HuH-7 (cell line): ENCODE measurements at places on chromosomes 16 and 17.
A peak's percentile ranks its signal among the peaks of the same experiment; 100 is the strongest.

DNA sequence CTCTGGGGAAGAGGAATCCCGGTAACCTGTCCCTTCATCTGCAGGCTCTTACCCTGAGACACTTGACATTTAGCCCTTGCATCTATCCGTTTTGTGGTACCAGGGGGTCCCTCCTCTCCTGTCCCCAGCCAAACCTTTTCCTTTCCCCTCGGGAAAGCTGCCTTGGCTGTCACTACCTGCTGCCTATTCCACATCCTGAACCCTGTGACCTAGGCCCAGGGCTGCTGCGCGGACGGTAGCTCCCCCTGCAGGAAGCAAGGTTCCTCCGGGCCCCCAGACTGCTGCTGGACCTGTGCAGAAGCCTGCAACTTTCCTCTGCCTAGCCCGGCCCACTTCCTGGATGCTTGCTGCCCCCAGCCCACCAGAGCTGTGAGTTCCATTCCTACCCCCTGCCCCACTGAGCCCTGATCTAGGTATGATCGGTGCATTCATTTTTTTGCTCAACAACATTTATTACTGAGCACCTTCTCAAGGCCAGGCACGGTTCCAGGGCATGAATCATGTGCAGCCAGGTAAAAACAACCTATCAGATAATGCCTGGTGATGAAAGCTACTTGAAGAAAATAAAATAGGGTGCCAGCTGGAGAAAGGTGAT, 10.5 kb upstream of the ALDOA start:
- peak; percentile 94 for DNase-seq

GRCh38 chr16:14102925-14103720, 32.0 kb downstream of the MRTFB start:
- DNase-seq, result no peak

- DNase-seq, result no peak
These were observed 3.6 kb downstream of the RNF166 start for GRCh38 chr16:88702371-88703210.

DNA sequence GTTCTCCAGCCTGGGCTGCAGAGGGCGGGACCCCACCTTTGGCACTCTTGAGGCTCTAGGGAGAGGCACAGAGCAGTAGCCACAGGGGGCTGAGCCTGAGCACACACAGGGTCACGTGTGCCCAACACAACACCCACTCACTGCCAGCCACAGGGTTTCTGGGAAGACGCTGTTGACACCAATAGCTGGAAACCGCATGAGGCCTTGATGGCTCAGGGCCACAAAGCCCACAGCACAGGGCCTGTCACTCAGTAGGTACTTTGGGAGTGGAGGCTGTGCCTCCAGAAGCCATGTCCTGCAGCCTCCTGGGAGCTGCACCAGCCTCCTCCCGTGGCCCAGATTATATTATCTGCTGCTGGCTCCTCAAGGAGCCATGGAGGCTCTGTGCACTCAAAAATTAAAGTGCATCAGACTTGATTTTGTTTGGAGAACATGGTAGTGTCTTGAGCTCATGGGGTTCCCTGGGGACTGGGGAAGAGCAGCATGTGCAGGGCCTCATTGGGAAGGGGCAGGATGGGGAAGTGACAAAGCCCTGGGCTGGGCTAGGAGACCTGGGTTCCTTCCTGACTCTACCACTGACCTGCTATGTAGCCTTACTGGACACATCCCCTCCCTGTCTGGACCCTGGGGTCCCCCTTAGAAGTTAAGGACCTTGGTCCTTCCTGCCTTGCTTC, 12.5 kb upstream of the SREBF1 start:
- DNase-seq, result no peak

- DNase-seq, result peak; percentile 28
These were observed 3.5 kb upstream of the C17orf107 start for GRCh38 chr17:4895657-4896331.

- no peak for DNase-seq
These were observed 29.1 kb downstream of the ENDOV start for GRCh38 chr17:80443916-80444643.

- peak; percentile 16 for DNase-seq
These were observed 666 bp upstream of the METTL9 start for GRCh38 chr16:21598701-21599121.
